ACHN (cell line): ENCODE measurements at places on chromosomes 6 and 20.

DNA sequence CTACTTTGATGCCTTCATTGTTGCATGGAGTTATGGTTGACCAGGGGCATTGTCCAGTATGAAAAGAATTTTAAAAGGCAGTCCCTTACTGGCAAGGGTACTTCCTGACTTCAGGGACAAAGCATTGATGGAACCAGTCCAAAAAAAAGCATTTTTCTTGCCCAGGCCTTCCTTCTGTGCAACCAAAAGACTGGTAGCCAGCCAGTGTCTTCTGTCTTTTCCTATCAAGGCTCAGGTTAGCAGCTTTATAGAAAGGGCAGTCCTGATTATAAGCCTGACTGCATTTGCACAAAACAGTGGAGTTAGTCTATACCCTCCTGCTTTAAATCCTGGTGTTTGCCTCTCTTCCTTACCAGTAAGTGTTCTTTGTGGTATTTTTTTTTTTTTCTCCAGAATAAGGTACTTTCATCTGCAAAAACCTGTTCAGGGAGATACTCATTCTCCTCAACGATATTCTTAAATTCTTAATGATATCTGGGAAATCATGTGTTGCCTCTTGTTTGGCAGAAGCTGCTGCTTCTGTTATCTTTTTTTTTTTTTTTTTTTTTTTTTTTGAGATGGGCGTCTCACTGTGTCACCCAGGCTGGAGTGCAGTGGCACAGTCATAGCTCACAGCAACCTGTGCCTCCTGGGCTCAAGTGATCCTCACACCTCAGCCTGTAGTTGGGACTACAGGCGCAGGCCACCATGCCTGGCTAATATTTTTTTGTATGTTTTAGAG is 33.9 kb downstream of the SCAF8 start:
- DNase-seq: no peak

GRCh38 chr6:119470893-119471542 is 121.5 kb upstream of the MAN1A1 start:
- no peak for DNase-seq

GRCh38 chr20:63567136-63567385 is 7.0 kb downstream of the HELZ2 start:
- no peak for DNase-seq

GRCh38 chr6:37056439-37057127 is 51.1 kb downstream of the FGD2 start:
- no peak for DNase-seq

- DNase-seq: no peak
Observed at GRCh38 chr20:37277253-37277593, 12.2 kb upstream of the MANBAL start.

GRCh38 chr20:53681352-53682212 is 87.9 kb upstream of the ZNF217 start:
- no peak for DNase-seq

- DNase-seq: no peak
Observed at GRCh38 chr6:54238396-54238795, 69.8 kb upstream of the TINAG start.

DNA sequence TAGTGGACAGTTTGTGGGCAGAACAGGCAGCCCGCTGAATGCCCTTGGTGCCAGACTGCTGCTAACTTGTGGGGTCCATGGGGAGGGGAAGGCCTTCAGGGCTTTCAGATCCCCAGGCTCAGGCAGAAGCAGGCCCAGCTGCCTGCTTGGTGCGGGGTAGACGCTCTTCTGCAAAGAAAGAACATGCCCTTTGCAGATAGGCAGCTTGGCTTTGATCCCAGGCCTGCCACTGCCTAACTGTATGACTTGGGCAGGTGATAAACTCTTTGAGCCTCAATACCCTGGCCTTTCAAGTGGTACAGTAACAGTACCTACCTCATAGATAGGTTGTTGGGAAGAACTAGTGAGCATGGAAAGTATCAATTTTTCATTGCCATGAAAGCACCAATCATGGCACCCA is 28.4 kb downstream of the CHMP4B start:
- DNase-seq: no peak

DNA sequence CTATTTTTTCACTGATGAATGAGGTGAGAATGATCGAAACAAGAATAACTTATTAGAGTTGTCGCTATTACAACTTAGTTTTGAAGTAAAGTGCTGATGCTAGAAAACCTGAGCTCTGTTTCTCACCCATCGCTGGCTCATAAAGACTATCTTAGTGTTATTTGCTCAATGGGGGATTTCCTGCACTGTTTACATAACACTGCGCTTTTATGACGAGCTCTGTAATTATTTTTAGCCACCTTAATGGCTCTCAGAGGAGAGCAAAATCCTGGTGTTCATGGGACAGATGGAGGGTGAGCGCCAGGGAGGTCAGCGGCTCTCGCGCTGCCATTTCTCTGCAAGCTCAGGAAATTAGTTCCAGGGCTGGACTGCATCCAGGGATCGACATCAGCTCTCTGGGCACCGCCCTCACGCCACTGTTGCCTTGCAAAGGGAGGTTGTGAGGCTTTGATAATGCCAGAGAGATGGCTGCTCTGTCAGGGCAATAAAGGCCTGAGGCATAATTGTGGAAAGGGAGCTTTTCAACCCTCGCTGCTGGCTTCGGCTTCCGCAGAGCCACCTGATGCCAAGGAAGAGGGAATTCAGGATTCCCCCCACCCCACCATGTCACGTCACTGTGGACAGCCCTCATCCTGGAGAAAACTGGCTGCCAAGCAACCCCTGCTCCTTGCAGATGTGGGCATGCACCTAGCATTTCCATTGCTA is 72.0 kb downstream of the DACT2 start:
- DNase-seq: peak; percentile 3

DNA sequence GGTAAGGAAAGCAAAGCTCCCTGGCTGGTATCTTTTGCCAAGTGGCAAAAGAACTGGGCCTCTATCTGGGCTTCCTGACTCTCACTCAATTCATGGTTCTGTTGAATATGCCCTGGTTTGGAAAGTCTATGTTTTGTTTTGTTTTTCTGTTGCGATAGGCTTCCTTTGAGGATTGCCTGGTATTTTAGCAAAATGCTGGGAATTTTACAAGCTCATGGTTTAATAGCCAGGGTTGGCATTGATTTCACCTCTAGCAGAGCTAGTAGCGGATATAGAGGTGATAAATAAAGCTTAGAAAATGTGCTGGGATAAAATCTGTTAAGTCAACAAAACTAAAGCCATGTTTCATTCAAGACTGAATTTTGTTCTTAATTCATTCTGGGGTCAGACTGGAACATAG is 109.9 kb downstream of the RNF144B start:
- DNase-seq: no peak

DNA sequence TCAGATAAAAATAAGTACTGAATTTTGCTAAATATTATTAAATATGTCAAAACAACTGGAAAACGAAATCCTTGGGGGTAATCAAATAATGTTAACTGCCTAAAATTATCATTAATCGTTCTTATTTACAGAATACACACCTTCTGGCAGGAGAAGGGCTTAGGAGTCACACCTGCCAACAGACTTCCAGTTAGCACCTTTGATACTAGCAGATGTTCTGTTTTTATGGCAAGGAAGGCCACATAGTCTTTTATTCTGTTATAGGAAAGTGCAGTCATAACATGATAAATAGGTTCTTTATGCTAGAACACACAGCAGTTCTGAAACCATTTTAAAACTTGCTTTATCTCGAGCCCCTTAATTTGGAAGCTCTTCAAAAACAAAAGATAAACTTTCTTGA is 464.1 kb downstream of the UTRN start:
- no peak for DNase-seq

GRCh38 chr6:33896391-33897188 is 92.8 kb upstream of the MLN start:
- DNase-seq: no peak

DNA sequence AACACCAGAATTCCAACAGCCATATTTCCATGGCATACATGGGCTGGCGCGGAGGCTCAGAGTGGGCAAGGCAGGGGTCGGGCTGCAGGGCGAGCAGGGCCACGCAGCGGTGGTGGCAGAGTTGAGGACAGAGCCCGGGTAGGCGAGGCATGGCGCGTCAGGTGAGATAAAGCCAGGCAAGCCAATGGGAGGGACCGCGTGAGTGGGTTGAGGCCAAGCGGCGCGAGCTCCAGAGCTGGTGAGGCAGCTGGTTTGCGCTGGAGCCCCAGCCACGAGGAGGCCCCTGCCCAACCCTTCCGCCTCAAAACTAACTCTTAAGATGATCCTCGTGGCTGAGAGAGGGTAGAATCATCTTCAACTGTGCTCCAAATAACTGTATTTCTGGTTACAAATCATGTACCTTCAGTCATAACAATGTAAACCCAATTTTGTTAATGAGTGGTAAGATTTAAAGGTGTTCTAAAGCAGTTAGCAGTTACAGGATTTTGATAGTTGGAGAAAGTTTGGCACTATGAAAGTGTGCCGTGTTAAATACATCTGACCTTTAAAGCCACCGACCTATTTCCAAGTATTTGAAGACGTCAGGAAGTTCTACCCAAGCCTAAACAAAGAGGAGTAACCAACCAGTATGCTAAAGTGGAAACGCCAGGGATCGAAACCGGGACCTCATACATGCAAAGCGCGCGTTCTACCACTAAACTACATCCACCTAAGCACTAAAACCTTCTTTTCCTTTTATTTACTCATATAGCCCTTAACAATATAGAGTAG is 107.9 kb downstream of the GPX5 start:
- DNase-seq: no peak
